ENCODE measurements at places on chromosomes 7 and 10.

- no peak for DNase-seq
These were observed 27.9 kb downstream of the WIPI2 start for GRCh38 chr7:5217851-5218331.

GRCh38 chr10:132971448-132972148, 29.2 kb upstream of the CFAP46 start:
- no peak for DNase-seq

GRCh38 chr7:27196287-27196767, 3.6 kb downstream of the HOXA13 start:
- peak; percentile 86 for DNase-seq

- DNase-seq = peak; percentile 39
These were observed 108.5 kb upstream of the C7orf33 start for GRCh38 chr7:148481971-148482626.
